ENCODE measurements at places on chromosomes 6 and 20. TPM values are rescaled to one million over a fixed set of nuclear protein-coding genes. Genes with fewer than 3 reads are reported as not detected.

GRCh38 chr20:10432079-10432478 is 1.9 kb downstream of the MKKS start:
- peak overlapping the region; percentile 82 for H3K27ac ChIP-seq
- H3K27me3 ChIP-seq = no peaks in the 10 kb centered on the region
- H3K4me1 ChIP-seq = peaks cover 61% of the 10 kb centered on the region
- H3K36me3 ChIP-seq = no peaks in the 10 kb centered on the region
- DNase-seq = no peak

DNA sequence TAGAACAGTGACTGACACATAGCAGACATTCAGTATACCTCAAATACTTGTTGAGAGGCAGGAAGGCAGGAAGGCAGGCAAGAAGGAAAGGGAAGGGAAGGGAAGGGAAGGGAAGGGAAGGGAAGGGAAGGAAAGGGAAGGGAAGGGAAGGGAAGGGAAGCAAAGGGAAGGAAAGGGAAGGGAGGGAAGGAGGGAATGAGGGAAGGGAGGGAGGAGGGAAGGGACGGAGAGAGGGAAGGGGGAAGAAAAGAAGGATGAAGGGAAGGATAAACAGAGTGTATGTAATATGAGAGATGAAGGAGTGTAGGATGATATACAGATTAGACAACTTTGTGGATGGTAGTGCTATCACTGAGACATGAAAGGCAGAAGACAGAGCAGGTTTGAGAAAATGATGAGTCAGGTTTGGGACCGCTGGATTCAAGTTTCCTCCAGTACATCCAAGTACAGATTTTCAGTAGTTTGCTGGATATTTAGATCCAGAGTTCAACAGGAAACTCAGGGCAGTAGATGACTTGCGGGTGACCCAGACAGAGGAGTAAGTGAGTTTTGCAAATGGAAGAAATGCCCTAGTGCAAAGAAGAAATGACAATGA is 85.9 kb downstream of the MAFB start:
- DNase-seq = no peak
- H3K4me1 ChIP-seq = no peaks in the 10 kb centered on the region
- peaks cover 26% of the 10 kb centered on the region for H3K27me3 ChIP-seq
- no peak overlapping the region for H3K27ac ChIP-seq
- no peak overlapping the region for H3K4me3 ChIP-seq

DNA sequence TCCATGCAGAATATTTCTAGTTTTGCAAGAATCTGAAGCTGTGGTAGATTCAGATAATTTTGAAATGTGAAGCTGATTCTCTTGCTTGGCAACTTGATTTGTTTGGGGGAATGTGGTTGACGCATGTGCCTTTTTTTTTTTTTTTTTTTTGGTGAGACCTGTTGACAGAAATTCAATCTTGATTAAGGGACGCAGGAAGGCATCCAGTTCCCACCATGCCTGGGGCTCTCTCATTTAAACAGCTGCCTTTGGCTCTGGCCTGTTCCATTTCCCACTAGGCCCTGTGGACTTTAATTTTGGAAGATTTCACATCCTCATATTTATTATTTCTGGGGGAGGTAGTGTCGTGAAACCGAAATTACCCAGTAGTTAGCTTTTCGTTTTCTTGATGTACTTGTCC is 8.6 kb downstream of the TPX2 start:
- H3K27ac ChIP-seq = no peak overlapping the region
- no peaks in the 10 kb centered on the region for H3K36me3 ChIP-seq
- no peaks in the 10 kb centered on the region for H3K4me1 ChIP-seq
- no peaks in the 10 kb centered on the region for H3K27me3 ChIP-seq
- H3K4me3 ChIP-seq = no peak overlapping the region

DNA sequence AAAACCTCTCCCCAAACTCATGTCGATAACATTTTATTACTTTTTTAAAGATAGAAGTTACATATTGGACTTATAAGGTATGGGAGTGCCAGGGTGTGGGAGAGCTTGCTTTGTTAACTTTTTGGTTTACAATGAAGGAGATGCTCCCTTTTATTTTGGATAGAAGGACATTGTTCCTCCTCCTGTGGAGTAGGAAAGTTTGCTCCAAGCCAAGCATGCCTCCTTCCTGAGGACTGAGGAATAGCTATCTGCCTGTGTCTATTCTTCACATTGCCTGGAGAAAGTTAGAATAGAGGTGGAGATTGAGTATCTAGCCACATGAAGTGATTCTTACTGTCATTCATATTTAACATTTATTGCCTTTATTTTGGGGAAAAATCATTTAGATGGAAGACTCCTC is 71.9 kb downstream of the EYA4 start:
- DNase-seq = no peak
- no peaks in the 10 kb centered on the region for H3K4me1 ChIP-seq
- H3K4me3 ChIP-seq = no peak overlapping the region

Gene OR2B2
- total RNA-seq = not detected

GRCh38 chr6:133804265-133804664 is 84.6 kb upstream of the TCF21 start:
- DNase-seq = no peak
- no peaks in the 10 kb centered on the region for H3K4me1 ChIP-seq
- no peaks in the 10 kb centered on the region for H3K36me3 ChIP-seq
- peaks cover 18% of the 10 kb centered on the region for H3K27me3 ChIP-seq

DNA sequence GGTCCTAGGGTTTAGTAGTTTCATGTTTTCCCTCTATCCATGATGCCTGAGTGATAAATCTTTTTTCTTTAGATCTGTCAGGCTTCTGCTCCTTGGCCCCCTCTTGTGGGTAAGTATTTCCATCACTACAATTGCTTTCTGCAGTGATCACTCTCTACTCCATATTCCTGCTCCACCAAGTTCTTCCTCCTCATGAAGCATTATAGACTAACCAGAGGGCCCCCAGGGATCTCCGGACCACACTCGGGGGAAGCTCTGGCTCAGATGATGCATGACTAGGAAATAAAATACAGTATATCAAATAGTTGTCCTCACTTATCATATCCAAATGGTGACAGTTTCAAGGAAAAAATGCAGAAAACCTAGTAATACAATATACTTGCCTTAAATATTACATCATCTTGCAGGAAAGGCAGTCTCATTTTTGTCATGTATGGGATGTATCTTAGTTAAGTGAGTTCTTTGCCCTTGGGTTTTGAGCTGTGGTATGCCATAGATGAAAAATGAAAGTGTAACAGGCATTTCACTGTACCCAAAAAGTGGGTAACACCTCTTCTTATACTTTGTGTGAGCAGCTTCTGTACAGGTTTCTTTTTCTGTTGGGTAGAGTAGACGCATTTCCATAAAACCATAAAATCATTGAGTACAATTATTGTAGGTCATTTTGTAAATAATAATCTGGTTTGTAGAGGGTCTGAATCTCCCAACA is 200.9 kb upstream of the EYA4 start:
- no peak overlapping the region for H3K4me3 ChIP-seq
- no peaks in the 10 kb centered on the region for H3K27me3 ChIP-seq
- no peaks in the 10 kb centered on the region for H3K36me3 ChIP-seq
- DNase-seq = peak; percentile 2
- H3K27ac ChIP-seq = no peak overlapping the region

GRCh38 chr6:15284743-15285142 is 38.9 kb downstream of the JARID2 start:
- H3K27ac ChIP-seq = no peak overlapping the region
- H3K36me3 ChIP-seq = no peaks in the 10 kb centered on the region
- H3K4me1 ChIP-seq = peaks cover 67% of the 10 kb centered on the region

DNA sequence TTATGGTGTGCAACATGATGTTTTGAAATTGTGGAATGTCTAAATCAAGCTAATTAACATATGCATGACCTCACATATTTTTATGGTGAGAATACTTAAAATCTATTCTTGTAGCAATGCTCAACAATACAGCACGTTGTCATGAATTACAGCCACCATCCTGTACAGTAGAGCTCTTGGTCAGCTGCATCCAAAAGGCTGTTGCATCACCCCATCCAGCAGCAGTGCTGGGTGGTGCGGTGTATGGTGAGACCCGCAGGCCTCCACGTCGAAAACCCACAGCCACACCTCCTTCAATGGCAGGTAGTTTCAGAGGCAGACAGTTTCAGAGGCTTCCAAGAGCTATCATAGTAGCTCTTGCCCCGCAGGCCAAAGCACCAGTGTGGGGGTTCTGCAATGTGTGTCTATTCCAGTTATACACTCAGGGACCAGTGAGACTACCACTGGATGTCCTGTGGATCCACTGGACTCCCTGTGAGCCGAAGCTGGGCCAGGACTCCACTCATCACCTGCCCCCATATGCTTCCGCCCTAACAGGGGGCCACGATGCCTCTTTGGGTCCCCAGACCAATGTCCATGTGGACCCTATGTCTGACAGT is 23.4 kb downstream of the PACSIN1 start:
- no peak overlapping the region for H3K4me3 ChIP-seq
- no peaks in the 10 kb centered on the region for H3K36me3 ChIP-seq
- no peak overlapping the region for H3K27ac ChIP-seq
- peaks cover 26% of the 10 kb centered on the region for H3K4me1 ChIP-seq

DNA sequence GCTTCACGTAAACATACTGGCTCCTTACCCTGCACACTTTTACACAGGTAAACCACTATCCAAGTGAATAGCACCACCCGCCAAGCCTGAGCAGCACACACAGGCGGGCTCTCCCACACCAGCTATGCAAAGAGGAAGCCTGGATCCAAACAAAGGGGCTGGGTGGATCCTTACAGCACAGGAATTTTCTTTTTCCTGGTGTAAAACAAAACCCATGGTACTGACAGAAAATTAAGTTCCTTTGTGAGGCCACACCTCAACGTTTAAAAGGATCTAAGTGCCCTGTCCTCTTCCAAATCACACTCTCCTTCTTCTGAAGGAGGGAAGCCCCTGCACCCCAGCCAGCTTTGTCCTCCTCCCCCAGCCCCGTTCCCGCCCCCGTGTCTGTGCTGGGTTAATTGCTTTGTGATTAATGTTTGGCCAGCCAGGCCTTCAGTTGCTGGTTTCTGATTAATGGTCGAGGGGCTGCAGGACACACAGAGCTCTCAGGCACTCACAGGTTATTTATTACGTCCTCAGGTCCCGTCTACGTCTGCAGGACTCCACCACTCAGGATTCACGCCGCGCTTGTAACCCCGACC is 6.1 kb downstream of the DACT2 start:
- DNase-seq = no peak
- no peak overlapping the region for H3K4me3 ChIP-seq
- peaks cover 7% of the 10 kb centered on the region for H3K27me3 ChIP-seq
- H3K4me1 ChIP-seq = no peaks in the 10 kb centered on the region
- H3K27ac ChIP-seq = no peak overlapping the region
- no peaks in the 10 kb centered on the region for H3K36me3 ChIP-seq

DNA sequence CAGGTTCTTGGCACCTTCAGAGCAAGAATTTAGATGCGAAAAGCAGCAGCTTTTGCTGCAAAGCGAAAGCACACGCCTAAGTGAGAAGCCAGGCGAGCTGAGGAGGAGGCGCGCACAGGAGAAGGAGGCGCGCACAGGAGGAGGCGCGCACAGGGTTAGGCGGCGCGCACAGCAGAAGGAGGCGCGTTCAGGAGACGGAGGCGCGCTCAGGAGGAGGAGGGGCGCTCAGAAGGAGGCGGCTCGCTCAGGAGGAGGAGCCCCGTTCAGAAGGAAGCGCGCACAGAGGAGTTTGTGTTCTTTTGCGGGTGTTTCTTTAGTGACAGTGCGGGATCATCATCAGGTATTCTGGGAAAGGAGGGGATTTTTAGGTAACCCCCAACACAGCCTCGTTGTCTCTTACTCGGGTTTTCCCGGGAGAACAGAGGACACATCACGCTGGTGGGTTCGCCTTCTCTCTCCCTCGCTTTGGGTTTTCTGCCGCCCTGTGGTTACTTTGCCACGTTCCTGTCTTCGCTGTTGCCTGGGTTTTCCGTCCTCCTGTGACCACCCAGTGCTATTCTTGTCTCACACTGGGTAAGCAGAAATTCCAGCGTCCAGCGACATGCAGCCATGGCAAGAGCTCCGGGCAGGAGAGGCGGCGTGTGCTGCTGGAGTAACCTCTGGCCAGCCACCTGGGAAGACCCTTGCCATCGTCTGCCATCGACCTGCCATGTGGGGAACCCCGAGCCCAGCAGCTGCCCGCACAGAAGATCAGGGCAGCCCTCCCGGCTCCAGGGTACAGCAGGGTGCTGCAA is 47.0 kb downstream of the WDR27 start:
- peak overlapping the region; percentile 93 for H3K4me3 ChIP-seq
- H3K27ac ChIP-seq = peak overlapping the region; percentile 93
- peaks cover 28% of the 10 kb centered on the region for H3K36me3 ChIP-seq
- peak; percentile 81 for DNase-seq
- H3K27me3 ChIP-seq = no peaks in the 10 kb centered on the region

Gene HLA-G
- total RNA-seq = 0.75 TPM

- DNase-seq = no peak
- no peak overlapping the region for H3K27ac ChIP-seq
- H3K4me3 ChIP-seq = no peak overlapping the region
- H3K4me1 ChIP-seq = no peaks in the 10 kb centered on the region
- no peaks in the 10 kb centered on the region for H3K36me3 ChIP-seq
- H3K27me3 ChIP-seq = peaks cover 7% of the 10 kb centered on the region
These were observed 61.0 kb downstream of the CRYBG1 start for GRCh38 chr6:106421496-106421895.

DNA sequence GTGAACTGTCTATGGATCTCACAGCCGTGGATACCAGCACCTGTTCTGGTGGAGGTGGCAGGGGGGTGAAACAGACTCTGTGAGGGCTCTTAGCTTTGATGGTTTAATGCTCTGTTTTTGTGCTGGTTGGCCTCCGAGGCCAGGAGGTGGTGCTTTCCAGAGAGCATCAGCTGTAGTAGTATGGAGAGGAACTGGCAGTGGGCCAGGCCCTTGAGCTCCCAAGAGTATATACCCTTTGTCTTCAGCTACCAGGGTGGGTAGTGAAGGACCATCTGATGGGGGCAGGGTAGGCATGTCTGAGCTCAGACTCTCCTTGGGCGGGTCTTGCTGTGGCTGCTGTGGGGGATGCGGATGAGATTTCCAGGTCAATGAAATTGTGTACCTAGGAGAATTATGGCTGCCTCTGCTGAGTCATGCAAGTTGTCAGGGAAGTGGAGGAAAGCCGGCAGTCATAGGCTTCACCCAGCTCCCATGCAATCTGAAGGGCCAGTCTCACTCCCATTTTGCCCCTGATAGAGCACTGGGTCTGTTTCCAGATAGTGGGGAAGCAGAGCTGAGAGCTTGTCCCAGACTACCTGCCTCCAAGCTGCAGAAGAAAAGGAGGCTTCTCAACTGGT is 102.7 kb upstream of the AHI1 start:
- no peaks in the 10 kb centered on the region for H3K4me1 ChIP-seq
- no peak overlapping the region for H3K4me3 ChIP-seq
- no peaks in the 10 kb centered on the region for H3K27me3 ChIP-seq
- H3K27ac ChIP-seq = no peak overlapping the region
- DNase-seq = no peak

GRCh38 chr6:134621858-134622257 is 303.9 kb upstream of the SGK1 start:
- no peak for DNase-seq
- peaks cover 7% of the 10 kb centered on the region for H3K4me1 ChIP-seq
- no peak overlapping the region for H3K4me3 ChIP-seq

DNA sequence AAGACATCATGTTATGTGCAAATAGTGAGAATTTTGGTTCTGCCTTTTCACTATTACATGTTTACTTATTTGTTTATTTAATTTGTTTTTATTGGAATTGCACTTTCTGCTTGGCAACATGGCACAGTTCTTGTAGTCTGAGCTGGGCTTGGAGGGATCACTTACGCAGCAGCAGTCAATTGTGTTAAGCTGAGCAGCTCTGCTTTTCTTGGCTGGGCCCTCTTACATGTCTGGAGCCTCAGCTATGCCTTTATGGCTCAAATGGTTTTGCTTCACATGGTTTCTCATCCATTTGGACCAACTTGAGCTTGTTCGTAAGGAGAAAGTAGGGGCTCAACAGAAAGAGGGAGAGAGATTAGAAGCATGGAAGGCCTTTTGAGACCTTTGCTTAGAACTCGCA is 327.5 kb upstream of the EPHA7 start:
- H3K4me3 ChIP-seq = no peak overlapping the region
- no peaks in the 10 kb centered on the region for H3K4me1 ChIP-seq
- no peaks in the 10 kb centered on the region for H3K27me3 ChIP-seq
- no peaks in the 10 kb centered on the region for H3K36me3 ChIP-seq
- no peak for DNase-seq
- H3K27ac ChIP-seq = no peak overlapping the region

Measured in naive thymus-derived CD8-positive, alpha-beta T cell (primary cell).